ENCODE measurements at places on chromosomes 4 and X. TPM values are rescaled to one million over a fixed set of nuclear protein-coding genes. Genes with fewer than 3 reads are reported as not detected.
A peak's percentile ranks its signal among the peaks of the same experiment; 100 is the strongest.

The ZNF711 gene
- 34.7 TPM for total RNA-seq

The SRPK3 gene
- not detected for total RNA-seq

The RPGR gene
- 16.9 TPM for total RNA-seq

The IL9R gene
- total RNA-seq: not detected

The UGT2B10 gene
- total RNA-seq: not detected

The OCRL gene
- total RNA-seq: 25.3 TPM

DNA sequence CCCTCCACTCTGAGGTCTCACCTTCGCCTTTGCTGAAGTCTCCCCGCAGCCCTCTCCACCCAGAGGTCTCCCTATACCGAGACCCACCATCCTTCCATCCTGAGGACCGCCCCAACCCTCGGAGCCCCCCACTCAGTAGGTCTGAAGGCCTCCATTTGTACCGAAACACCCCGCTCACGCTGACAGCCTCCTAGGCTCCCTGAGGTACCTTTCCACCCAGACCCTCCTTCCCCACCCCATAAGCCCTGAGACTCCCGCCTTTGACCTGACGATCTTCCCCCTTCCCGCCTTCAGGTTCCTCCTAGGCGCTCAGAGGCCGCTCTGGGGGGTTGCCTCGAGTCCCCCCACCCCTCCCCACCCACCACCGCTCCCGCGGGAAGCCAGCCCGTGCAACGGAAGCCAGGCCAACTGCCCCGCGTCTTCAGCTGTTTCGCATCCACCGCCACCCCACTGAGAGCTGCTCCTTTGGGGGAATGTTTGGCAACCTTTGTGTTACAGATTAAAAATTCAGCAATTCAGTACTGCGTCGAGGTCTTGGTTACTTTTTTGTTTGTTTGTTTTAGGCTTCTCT lies 5.0 kb downstream of the SOD3 start:
- no peaks in the 10 kb centered on the region for H3K36me3 ChIP-seq
- no peak overlapping the region for H3K27ac ChIP-seq
- peaks cover 12% of the 10 kb centered on the region for H3K4me1 ChIP-seq
- peak overlapping the region; percentile 50 for H3K4me3 ChIP-seq

- no peak overlapping the region for H3K27ac ChIP-seq
- DNase-seq: no peak
- no peaks in the 10 kb centered on the region for H3K27me3 ChIP-seq
- no peak overlapping the region for H3K4me3 ChIP-seq
- peaks cover 41% of the 10 kb centered on the region for H3K4me1 ChIP-seq
Observed at GRCh38 chr4:61332693-61333092, 132.6 kb downstream of the ADGRL3 start.

DNA sequence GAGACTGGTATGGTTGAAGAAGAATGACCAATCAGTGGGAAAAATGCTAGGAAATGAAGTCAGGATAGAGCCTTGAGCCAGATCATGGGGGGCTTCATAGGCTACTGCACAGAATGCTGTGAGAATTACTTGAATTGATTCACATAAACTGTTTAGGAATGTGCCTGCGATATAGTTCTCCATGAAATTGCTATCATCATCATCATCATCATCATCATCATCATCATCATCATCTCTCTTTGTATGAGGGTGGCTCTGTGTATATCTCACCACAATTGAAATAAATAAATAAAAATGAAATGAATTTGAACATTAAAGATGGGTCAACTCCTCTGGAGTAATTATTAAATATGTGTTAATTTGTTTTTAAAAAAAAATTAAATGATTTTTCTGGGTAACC lies 148.6 kb upstream of the LEF1 start:
- H3K4me1 ChIP-seq: no peaks in the 10 kb centered on the region
- no peak overlapping the region for H3K27ac ChIP-seq
- no peak overlapping the region for H3K4me3 ChIP-seq
- no peak for DNase-seq
- no peaks in the 10 kb centered on the region for H3K27me3 ChIP-seq
- H3K36me3 ChIP-seq: no peaks in the 10 kb centered on the region

DNA sequence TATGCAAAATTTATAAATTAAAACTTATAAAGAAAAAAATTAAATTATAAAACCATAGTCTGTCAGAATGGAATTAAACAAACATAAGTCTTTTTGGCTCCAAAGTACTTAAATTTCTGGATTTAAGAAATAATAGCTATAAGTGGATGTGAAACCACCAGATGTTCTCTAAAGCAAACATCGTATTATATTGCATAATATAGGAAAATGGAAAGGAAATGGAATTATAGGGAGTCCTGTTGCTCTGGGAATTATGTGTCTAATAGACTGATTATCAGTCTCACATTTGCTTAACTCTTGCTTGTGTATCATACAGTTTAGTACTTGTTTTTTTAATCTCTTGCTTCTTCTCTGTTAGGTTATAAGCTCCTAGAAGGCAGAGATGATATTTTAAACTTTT lies 819.2 kb downstream of the RAPGEF2 start:
- H3K4me1 ChIP-seq: no peaks in the 10 kb centered on the region
- no peak for DNase-seq
- H3K4me3 ChIP-seq: no peak overlapping the region
- H3K27me3 ChIP-seq: no peaks in the 10 kb centered on the region

DNA sequence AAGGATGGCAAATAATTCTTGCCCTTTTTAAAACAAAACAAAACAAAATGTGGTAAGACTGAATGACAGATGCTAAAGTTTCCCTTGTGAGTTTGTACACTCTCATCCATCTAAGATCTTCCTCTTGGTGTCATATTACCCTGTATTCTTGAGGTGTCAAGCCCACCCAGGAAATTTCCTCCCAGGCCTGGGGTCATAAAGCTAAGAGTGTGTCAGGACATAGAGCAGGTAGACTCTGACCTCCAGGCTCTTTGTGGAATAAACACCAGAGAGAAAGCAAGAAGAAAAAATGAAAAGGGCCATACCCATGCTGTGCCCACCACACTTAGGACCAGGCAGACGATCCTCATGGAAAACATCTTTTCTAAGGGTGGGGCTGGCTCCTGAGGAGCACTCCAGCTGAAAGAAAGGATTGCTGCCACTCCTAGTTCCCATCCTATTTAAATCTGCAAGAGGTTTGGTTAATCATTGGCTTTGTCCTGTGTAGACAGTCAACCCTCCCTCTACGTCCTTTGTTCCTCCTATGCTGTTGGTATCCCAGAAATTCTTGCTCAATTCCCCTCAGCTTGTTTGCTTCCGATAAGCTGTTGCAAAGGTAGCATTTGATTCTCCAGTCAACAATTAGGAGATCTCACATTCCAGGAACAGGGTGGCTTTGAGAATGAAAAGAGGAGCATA lies at the start of gene FGA:
TSS of gene FGA (minus strand) at position 414 of the 678 bp plus-strand sequence. CDS start at position 359, 55 bp downstream.
- peak; percentile 50 for DNase-seq
- no peak within 1 kb of the TSS for H3K4me3 ChIP-seq
- no peaks in the 10 kb centered on the region for H3K36me3 ChIP-seq
- H3K4me1 ChIP-seq: peaks cover 15% of the 10 kb centered on the region
- H3K27me3 ChIP-seq: no peaks in the 10 kb centered on the region

DNA sequence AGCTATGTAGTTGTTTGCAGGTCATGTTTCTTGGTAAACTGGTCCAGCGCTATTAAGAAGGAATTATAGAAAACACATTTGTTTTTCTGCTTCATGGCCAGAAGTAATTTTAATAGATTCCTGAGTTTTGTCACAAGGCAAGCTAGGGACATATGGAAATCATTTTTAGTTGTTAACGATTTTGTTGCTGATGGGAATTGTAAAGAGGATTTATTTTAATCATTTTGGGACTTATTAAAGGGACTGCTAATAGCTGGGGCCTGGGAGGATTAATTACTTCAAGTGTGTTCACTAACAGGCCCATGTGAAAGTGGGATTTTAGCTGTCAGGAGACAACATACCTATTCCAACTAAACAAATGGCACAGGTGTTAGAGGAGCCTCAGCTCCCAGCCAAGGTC lies 492.0 kb upstream of the ARX start:
- no peaks in the 10 kb centered on the region for H3K36me3 ChIP-seq
- H3K4me3 ChIP-seq: no peak overlapping the region
- H3K27me3 ChIP-seq: no peaks in the 10 kb centered on the region
- DNase-seq: no peak

DNA sequence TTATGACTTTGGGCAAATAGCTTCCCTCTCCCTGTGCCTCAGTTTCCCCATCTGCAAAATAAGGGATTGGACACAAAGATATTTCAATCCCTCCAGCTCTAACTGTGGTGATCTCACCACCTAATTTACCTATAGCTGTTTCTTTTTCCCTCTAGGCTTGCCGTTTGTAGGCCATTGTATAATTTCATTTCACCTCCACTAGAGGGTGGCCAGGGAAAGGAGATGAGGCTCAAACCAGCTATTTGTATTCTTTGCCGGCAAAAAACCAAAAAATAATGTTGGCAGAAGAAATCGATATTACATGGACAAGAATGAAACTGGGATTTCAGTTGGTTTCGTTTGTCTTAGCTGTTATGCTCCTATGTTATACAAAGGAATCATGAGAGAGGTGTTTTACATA lies 36.1 kb upstream of the DOCK11 start:
- no peak overlapping the region for H3K4me3 ChIP-seq
- H3K27ac ChIP-seq: no peak overlapping the region
- H3K36me3 ChIP-seq: no peaks in the 10 kb centered on the region
- no peaks in the 10 kb centered on the region for H3K27me3 ChIP-seq
- DNase-seq: peak; percentile 36
- no peaks in the 10 kb centered on the region for H3K4me1 ChIP-seq

DNA sequence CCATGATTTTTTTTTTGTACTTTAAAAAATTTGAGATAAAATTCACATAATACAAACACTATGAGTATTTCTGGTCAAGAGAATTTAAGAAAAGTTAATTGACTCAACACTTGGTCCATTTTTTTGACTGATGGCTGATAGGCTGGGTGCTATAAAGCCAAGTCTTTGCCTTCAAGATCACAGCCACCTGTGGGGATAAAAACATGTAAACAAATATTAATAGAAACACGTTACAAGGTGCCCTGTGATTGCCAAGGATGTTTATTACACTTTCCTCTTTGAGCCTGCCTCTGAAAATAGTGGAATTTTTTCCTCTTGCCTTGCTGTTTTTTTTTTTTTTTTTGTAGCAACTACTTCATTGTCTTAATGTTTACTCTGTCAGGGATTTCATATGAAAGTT lies 63.3 kb downstream of the FHIP1A start:
- no peaks in the 10 kb centered on the region for H3K36me3 ChIP-seq
- no peak overlapping the region for H3K4me3 ChIP-seq
- DNase-seq: no peak
- no peak overlapping the region for H3K27ac ChIP-seq
- no peaks in the 10 kb centered on the region for H3K27me3 ChIP-seq

- no peak for DNase-seq
- H3K27me3 ChIP-seq: no peaks in the 10 kb centered on the region
- H3K36me3 ChIP-seq: peaks cover 25% of the 10 kb centered on the region
- no peaks in the 10 kb centered on the region for H3K4me1 ChIP-seq
Observed at GRCh38 chr4:103123114-103123513, 23.5 kb upstream of the BDH2 start.

DNA sequence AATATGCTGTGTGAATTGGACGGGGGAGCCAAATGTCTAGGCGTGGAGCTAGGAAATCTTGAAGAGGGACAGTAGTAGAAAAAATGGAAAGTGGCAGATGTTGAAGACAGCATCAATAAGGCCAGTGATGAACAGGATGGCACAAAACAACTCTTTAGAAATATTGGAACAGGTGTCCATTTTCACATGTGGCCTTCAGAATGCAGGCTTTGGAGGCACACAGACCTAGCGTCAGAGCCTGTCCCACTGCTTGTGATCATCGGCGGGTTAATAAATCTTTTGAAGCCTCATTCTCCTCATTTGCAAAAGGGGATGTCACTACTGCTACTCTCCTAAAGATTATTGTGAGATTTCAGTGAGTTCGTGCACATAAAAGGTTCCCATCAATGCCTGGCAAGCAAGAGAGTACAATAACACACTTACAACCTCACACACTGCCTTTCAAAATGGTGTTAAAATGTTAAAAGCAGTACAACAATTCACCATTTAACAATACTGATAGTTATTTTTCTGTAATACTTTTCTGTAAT lies 2.4 kb downstream of the PDLIM3 start:
- peaks cover 37% of the 10 kb centered on the region for H3K27me3 ChIP-seq
- H3K36me3 ChIP-seq: no peaks in the 10 kb centered on the region
- no peak overlapping the region for H3K4me3 ChIP-seq
- no peak for DNase-seq

GRCh38 chrX:124975456-124975855 lies 344.2 kb upstream of the TEX13C start:
- no peak overlapping the region for H3K27ac ChIP-seq
- H3K36me3 ChIP-seq: no peaks in the 10 kb centered on the region
- no peak overlapping the region for H3K4me3 ChIP-seq
- H3K27me3 ChIP-seq: no peaks in the 10 kb centered on the region
- H3K4me1 ChIP-seq: no peaks in the 10 kb centered on the region

DNA sequence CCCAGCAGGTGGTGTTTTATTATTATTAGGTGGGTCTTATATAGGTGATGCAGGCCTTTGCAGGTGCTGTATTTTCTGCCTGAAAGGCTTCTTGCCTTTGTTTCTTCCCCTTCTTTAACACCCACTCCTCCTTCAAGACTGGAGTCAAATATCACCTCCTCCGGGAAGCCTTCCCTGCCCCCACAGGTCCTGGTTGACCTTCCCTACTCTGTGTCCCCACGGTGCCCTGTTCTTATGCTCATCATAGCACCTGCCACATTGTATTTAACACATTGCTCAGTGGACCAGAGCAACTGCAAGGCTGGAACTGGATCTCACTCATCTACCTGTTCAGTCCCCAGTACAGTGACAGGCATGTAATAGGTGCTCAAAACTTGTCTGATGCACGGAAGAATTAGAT lies 39.8 kb upstream of the LGI2 start:
- no peaks in the 10 kb centered on the region for H3K27me3 ChIP-seq
- no peak overlapping the region for H3K27ac ChIP-seq
- no peak overlapping the region for H3K4me3 ChIP-seq
- H3K4me1 ChIP-seq: peaks cover 15% of the 10 kb centered on the region
- no peaks in the 10 kb centered on the region for H3K36me3 ChIP-seq

DNA sequence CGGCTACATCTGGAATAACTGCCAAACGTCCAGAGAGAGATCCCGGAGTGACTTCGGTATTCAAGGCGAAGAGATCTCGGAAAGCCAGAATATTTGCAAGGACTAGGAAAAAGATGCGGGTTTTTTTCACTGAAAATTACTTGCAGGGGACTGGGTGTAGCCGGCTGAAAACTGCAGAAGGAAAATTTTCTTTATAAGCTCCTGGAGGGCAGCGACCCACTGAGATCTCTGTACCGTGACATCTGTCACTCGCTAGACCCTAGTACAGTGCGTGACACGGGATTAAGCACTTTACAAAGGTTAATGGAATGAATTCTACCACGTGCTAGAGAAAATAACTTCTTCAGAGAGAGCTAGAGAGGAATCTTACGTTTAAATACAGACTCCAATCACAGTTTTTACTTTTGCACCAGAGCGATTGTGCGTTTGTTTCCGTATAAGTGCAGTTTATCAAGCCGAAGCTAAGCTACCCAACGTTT lies 1.1 kb upstream of the LCORL start:
- peaks cover 10% of the 10 kb centered on the region for H3K4me1 ChIP-seq
- H3K4me3 ChIP-seq: peak overlapping the region; percentile 77
- DNase-seq: peak; percentile 39
- H3K36me3 ChIP-seq: no peaks in the 10 kb centered on the region
- peaks cover 30% of the 10 kb centered on the region for H3K27me3 ChIP-seq

All from neural progenitor cell (in vitro differentiated cells).